ENCODE measurements at places on chromosomes 13 and 19. TPM values are rescaled to one million over a fixed set of nuclear protein-coding genes. Genes with fewer than 3 reads are reported as not detected.

The PDX1 gene
- not detected for total RNA-seq

The WDR87 gene
- total RNA-seq, result not detected

The IGFL3 gene
- total RNA-seq, result not detected

The CDC34 gene
- 110 TPM for total RNA-seq

The SMAD9 gene
- 17.1 TPM for total RNA-seq

The SELENOW gene
- total RNA-seq, result 841 TPM

The CARM1 gene
- total RNA-seq, result 14.2 TPM

The S1PR4 gene
- 2.7 TPM for total RNA-seq

The SLC10A2 gene
- not detected for total RNA-seq

The ZNF560 gene
- not detected for total RNA-seq

The DACH1 gene
- 5.9 TPM for total RNA-seq

The RNF113B gene
- not detected for total RNA-seq

The CNN1 gene
- 21.3 TPM for total RNA-seq

The LCP1 gene
- 18.1 TPM for total RNA-seq
